ENCODE measurements at places on chromosomes 2 and 18.
A peak's percentile ranks its signal among the peaks of the same experiment; 100 is the strongest.

DNA sequence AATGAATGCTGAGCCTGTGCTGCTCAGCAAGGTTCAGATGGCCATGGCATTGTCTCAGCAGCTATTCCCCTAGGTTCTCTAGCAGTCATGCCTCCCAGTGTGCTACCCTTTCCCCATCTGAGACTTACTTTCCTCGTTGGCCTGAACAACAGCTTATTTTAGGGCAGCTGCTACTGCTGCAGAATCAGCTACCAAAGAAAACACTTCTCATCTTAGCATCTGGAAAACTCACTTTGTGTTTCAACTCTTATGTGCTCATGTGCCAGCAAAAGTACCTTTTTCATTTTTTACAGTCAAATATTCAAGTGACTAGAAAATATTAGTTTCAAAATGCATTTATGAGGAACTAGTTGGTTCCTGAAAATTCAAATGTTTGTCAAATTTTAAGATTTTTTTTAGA is 60.4 kb upstream of the ZNF397 start:
- no peak for DNase-seq

DNA sequence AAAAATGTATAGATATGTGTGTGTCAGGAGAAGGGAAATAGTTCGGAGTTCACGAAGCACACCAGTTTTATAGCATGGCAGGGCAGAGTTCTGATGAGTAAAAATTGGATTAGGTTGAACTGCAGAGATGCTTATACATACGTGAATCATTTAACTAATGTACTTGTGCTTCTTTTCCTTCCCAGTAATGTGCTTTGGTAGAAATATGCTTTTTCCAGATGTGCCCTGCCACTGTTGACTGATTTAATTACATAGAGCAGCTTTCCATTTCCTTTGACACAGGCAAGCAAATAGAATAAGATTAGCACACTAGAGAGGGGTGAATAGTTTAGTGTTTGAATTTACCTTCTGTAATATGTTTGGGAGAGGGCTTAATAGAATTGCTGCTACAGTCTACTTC is 28.9 kb upstream of the ARMC9 start:
- no peak for DNase-seq

- no peak for DNase-seq
Observed at GRCh38 chr2:223727562-223727961, 109.8 kb downstream of the AP1S3 start.

DNA sequence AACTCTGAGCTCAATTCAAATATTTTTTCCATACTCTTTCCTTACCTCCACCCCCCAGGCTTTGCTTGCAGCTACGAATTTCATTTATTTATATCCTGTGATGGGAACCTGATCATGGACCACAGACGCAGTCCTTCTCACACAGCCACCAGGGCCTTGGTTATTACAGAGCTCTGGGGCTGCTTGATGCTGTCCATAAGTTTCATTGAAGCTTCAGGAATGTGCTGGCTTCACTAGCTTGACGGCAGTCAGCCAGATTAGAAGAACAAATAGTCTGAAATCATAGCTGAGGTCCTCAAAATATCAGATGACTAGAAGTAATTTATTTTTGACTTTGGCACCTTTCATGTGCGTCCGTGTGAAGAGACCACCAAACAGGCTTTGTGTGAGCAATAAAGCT is 104.9 kb downstream of the VWA3B start:
- no peak for DNase-seq

GRCh38 chr2:27208486-27209050 is 3.3 kb upstream of the ATRAID start:
- no peak for DNase-seq

- DNase-seq: no peak
Observed at GRCh38 chr2:5933669-5934068, 241.5 kb downstream of the SOX11 start.

DNA sequence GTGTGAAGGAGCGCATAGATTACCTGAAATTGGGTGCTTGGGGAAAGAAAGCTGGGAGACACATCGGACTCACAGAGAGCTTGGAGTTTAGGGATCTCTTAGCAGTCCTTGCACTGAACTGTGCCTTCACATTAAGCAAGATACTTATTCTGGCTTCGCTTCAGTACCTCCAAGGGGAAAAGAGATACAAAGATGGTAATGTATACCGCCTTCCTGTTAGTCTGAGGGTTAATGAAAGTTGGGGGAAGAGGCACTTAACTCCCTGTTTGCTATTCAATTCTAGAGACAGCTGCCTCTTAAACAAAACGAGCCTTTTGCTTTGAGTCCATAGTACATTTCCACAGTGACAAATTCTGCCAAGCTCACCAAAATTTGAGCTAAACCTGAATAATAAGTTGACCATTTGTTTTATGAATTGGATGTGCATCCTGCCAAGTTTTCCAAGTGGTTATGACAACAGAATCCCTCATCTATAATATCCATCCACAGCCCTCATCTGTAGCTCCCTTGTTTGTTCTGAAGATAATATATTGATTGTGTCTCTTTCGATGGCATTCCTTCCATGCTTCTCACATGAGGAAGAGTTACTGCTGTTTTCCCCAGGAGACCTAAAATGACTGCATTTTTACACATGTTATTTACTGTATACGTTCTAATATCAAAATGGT is 287.1 kb upstream of the ATP5MC3 start:
- DNase-seq: no peak

- DNase-seq: no peak
Observed at GRCh38 chr2:15510552-15510951, 50.6 kb downstream of the NBAS start.

GRCh38 chr18:55419947-55420664 is 167.9 kb downstream of the TCF4 start:
- no peak for DNase-seq

DNA sequence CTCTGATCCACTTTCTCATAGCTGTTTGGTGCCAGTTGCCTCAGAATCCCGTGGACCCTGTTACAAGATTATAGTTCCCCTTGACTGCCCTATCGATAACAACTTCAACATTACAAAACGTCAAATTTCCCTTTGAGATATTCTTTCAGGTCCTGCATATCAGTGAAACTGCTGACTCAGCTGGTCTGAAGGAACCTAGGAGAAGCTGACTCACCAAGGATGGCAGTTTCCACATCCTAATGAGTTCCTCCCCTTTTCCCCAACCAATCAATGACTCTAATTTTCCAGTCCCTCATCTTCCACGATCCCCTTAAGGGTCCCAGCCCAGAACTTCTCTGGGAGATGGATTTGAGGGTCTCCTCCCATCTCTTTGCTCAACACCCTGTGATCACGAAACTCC is 27.6 kb upstream of the GNAL start:
- DNase-seq: no peak

DNA sequence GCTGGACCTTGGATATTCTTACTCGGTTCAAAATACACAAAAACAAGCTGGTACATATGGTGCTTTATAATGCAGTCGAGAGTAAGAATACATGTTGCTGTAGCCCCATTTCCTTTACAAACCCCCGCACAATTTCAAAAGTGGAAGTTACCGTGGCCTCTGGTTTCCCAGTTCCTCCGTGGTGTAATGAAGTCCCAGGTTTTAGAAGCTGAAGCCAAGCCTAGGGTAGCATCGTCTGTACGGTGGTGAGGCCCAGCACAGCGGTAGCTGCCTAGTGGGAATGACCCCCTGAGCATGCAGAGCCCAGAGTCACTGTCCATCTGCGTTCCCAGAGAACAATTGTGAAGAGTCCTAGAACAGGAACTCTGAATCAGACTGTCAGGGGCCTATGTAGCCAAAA is 171.8 kb downstream of the ASXL3 start:
- DNase-seq: no peak

- DNase-seq: no peak
Observed at GRCh38 chr2:55951533-55951932, 28.0 kb upstream of the EFEMP1 start.

- DNase-seq: peak; percentile 22
Observed at GRCh38 chr2:200585730-200586643, at the start of gene AOX1. TSS of gene AOX1 (plus strand) at chr2:200586014. CDS start at chr2:200586109, 95 bp downstream.

DNA sequence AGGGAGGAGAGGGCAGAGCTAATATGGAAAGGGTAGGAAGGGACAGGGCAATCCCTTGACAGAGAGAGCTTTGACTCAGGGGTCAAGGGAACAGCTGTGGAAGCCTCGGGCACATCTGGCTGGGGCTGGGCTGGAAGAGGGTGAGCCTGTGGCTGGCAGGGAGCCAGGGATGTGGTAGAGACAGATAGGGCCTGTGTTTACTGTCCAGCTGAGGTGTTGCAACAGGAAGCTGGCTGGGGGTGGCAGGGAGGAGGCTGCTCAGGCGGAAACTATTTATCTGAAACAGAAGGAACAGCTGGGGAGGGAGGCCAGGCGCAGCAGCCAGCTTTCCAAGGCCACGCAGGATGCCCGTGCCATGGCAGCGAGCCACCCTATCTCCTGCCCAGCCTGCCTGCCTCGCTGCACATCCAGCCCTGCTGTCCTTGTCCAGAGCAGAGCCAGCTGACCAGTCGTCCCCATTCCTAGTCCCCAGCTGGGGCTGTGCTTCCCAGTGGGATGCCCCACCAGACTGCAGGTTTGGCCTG is 264.7 kb downstream of the CYP26B1 start:
- DNase-seq: no peak

GRCh38 chr2:58428096-58429013 is 187.2 kb upstream of the FANCL start:
- DNase-seq: peak; percentile 58

DNA sequence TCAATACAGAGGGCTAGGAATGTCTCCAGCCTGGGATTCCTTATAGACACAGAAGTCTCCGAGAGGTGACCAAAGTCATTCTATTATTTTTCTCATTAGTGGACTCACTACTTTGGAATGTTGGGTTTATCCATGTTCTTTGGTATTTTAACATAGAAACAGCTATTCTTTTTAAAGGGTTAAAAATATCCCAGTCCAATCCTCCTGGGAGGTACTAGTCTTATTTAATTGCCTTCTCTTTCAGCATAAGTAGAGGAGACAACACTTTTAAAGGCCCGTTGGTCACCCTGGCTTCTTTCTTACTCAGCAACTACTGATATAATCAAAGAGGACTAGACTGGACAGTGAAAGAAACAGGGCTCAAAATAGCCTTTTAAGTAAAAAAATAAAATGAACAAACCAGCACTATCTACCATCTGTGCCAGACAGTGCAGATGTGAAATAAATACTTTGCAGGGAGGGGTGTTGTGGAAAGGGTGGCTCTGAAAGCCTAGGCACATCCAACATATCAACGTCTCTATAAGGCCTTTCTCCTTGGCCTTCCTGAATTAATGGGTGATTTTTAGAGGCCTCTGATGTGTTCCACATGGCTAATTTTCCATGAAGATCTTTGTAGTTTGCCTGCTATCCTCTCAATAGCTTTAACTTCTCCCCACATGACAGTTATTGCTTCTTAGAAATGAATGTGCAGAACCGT is 334.4 kb upstream of the THUMPD2 start:
- no peak for DNase-seq

- DNase-seq: no peak
Observed at GRCh38 chr2:197121255-197121654, 189.3 kb downstream of the ANKRD44 start.

DNA sequence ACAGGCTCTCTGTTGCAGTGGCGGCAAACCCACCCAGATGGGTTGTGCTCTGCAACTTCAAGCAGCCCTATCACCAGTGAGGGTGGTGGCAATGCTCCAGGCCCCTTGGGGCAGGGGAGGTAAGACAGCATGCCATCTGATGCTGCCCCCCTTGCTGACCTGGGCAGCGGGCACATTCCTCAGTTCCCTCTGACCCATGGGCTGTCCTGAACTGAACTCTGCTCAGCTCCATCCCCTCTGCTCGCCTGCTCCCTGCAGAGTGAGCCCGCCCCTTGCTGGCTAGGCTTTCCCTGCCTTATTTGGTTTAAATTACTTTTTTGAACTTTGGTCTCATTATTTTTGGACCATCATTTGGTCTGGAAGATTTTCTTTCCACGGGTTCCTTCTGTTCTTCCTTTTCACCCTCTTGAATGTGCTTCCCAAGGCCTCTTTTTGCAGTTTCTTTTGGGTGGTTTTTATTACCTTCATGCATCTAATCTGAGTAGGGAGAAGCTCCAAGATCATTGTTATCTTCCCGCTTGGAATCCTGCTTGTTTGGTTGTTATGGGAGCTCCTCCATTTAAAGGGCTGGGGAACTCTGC is 565.4 kb downstream of the TNS1 start:
- no peak for DNase-seq

DNA sequence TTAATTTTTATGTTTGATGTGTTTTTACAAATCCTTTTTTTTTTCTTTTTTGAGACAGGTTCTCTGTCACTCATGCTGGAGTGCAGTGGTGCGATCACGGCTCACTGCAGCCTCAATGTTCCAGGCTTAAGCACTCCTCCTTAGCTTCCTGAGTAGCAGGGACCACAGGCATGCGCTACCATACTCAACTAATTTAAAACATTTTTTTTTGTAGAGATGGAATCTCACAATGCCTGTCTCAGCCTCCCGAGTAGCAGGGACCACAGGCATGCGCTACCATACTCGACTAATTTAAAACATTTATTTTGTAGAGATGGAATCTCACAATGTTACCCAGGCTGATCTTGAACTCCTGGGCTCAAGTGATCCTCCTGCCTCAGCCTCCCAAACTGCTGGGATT is 3.2 kb downstream of the NOTO start:
- DNase-seq: no peak

DNA sequence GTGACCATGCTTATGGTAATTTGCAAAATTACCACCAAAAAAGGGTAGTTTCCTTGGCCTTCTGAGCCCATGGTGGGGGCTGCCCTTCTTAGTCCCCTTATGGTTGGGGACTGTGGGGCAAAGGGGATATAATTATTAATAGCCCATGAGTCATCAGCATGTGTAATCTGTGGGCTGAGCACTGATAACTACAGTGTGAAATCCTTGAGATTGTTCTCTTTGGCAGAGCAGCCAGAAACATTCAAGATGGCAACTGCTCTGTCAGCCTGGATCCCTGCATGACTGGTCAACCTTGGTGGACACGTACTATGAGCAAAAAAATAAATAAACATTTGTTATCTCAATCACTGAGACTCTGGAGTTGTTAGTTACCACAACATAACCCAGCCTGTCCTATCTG is 61.3 kb downstream of the MGAT4A start:
- no peak for DNase-seq

- DNase-seq: no peak
Observed at GRCh38 chr2:219118504-219118903, 42.1 kb downstream of the NHEJ1 start.

DNA sequence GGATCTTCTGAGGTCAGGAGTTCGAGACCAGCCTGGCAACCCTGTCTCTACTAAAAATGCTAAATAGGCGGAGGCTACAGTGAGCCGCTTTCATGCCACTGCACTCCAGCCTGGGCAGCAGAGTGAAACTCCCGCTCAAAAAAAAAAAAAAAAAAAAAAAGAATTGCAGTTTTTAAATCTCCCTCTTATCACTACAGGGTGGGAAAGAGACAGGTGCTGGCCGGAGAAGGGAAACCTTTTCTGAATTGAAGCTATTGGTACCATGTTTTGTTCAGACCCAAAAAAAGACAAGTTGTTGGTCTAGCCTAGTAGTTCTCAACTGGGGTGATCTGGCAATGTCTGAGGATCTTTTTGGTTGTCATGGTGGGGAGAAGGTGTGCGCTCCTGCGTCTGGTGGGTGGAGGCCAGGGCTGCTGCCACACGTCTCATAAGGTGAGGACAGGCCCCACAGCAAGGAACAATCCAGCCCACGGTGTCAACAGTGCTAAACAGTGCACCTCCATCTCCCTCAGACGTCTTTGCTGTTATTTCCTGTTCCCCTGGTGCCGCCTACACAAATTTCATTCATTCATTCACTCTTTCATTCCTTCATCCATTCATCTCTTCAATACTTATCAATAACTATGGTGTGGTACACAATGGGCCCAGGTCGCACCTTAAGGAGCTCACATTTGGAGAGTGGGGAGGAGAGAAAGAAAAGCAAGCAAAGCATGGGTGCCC is 28.8 kb upstream of the ODC1 start:
- DNase-seq: no peak

Data from progenitor cell of endocrine pancreas (in vitro differentiated cells).